ENCODE measurements at places on chromosomes 4 and X.

DNA sequence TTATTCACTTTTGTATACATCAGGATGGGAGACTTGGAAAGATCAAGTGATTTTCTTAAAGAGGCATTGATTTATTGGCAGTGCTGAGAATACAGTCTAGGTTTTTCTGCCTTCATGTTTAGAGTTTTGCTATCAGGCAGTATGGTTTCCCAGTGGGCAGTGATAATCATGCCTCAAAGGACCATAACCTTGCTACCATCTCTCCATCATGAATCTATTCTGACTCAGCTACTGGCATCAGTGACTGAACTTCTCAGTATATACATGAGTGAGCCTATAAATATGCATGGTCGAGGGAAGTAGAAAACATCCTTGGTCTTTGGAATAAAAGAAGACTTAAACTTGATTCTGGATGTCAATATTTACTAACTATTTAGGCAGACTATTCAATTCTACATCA lies 562.0 kb upstream of the AADAT start:
- no peak for DNase-seq

- no peak for DNase-seq
Observed at GRCh38 chr4:172546782-172547181, 621.8 kb upstream of the GALNT7 start.

DNA sequence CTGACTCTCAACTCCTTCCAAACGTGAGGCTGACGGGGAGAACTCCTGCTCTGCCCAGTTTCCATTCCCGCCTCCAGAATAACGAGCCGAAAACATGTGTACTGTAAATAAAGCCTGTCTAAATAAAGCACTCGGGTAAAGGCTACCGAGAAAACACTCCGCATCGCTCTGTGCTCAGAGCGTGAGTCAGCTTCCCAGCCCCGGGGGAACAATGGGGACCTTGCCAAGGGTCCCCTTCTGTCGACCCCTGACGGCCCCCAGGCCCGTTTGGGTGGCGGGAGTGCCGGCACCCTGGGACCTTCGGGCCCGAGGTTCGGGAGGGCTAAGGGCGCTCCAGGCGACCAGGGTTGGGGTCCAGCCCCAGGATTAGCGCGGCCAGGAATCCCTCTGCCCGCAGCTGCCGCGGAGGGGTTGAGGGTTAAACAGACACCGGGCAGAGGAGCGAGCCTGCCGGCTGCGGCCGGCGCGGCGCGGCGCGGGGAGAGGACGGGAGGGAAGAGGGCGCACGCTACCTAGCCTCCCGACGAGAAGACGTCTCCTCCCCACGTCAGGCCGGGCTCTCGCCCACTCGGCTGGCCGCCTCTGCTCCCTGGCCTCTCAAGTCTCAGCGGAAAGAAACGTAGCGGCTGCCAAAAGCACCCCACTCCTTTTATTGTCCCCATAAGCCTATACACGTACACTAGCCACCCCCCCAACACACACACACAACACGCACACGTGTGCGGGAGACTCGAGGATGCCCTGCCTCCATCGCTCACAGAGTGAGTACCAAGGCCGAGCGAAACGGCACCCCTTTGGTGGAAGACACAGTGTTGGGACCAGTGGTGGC lies 85.5 kb downstream of the BCOR start:
- DNase-seq, result no peak

DNA sequence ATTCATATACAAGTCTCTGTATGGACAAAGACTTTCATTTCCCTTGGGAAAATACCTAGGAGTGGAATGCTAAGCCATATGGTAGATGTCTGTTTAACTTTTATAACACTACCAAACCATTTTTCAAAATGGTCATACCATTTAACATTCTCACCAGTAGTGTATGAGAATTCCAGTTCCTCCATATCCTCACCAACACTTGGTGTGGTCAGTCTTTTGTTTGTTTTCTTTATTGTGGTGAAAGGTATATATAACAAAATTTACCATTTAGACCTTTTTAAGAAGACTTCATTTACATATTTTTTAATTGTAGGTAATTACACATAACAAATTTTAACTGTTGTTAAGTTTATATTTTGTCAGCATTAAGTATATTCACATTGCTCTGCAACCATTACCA lies 12.7 kb upstream of the APLN start:
- DNase-seq, result no peak

- DNase-seq, result no peak
Observed at GRCh38 chr4:188408244-188409030, 269.2 kb downstream of the TRIML1 start.

DNA sequence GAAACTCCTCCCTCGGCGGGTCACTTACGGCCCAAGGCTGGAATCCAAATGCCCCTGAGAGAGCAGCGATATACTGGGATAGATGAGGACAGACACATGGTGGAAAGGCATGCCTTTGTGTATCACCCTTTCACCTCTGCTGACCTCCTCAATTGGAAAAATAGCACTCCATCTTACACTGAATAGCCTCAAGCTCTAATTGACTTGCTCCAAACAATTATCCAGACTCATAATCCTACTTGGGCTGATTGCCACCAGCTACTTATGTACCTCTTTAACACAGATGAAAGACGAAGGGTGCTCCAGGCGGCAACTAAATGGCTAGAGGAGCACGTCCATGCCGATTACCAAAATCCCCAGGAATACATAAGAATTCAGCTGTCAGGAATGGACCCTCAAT lies 1142.2 kb downstream of the ARAP2 start:
- no peak for DNase-seq

DNA sequence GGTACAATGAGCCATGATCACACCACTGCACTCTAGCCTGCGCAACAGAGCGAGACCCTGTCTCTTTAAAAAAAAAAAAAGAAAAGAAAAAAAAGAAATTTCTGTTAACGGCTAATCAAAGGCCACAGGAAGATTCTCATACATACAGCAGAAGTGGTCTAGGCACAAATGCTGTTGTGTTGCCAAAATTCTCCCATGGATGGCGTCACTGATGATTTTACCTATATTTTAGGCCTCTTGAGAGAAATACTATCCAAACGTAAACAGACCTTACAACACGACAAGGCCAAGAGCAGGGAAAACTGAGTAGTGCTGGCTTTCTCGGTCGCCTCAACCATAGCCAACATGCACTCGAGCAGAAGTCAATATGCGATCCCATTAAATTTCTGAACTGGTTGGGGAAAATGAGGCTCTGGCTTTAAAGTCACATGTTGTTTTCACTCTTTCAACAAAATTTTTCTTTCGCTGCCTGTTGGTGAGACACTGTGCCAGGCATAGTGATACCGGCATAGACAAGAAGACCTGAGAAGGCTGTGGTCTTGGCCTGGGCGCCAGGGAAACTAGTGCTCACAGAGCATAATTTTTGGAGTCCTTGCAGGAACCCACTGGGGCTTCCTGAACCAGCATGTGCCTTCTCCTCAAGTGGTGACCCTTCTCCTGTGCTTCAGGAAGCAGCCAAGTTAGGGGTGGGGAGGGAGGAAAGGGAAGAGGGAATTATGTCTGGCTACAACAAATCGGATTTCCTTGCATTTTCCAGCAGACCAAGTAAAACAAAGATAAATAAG lies 20.6 kb downstream of the SH3KBP1 start:
- no peak for DNase-seq

DNA sequence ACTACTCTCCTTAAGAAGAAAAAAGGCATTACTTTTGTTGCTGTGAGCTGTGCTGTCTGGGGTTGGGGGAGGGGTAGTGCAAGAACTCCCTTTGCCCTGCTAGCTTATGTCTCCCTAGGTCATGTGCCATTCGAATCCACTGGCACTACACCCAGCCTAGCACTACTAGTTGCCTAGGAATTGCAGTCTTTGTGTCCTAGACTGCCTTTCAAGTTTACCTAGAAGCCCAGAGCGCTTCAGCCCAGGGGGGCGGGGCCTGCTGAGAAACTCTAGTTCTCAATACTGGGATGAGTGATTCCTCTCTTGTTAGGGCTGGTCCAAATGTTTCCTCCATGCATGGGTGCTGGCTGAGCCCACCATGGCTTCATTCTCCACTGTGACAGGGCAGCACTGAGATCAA lies 1011.5 kb downstream of the PCDH19 start:
- DNase-seq, result no peak

DNA sequence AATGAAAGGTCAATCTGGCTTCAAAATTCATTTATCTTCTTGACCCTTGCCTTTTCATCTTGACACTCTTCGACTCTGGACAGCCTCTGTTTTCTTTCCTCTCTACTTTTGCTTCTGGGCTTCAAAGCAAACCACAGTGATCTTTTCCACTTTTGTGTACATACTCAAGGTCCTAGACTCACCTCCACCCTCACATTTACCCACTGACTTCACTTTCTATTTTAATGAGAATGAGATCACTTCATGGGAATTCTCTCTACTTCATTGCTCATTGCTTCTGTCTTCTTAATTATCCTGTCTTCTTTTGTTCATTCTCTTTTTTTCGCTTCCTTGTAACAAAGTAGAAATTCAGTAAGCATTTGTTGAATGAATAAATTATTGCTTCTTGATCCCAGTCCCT lies 330.1 kb upstream of the HAND2 start:
- no peak for DNase-seq

DNA sequence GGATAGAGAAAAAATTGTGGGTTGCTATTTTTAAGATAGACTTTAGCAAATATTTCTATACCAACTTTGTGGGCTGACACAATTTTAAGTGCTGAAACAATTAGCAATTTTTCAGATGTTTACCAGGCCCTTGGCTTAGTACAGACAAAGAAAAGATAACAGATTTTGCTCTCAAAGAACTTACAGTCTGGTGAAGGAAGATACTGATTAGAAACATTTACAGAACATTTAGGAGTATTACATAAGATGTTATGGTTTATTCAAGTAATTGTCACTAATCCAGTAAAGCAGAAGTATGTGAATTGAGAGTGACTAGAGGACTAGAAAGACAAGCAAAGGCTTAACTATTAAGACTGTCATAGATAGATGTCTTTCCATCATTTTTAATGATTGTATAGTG lies 35.3 kb upstream of the NDUFC1 start:
- no peak for DNase-seq

- DNase-seq, result no peak
Observed at GRCh38 chrX:97074400-97074799, 190.7 kb downstream of the RPA4 start.

GRCh38 chrX:32708542-32708941 lies 502.8 kb downstream of the DMD start:
- DNase-seq, result no peak

DNA sequence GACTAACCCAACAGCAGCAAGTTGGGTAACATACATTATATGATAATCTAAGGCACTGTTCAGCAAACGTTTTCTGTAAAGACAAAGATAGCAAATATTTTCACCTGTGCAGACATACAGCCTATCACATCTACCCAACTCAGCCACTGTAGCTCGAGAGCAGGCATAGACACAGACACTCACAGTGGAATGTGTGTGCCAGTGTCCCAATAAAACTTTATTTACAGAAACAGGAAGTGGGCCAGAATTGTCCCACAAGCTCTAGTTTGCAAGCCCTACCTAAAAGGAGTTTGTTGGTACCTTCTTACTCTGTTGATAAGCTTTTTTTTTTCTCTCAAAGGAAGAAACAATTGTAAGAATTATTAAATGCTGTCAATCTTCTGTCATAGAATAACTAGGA lies 11.9 kb upstream of the FAM9A start:
- DNase-seq, result no peak
